Posterior cingulate gyrus (tissue), 11 donors: ENCODE measurements at places on chromosomes 12 and 14.

DNA sequence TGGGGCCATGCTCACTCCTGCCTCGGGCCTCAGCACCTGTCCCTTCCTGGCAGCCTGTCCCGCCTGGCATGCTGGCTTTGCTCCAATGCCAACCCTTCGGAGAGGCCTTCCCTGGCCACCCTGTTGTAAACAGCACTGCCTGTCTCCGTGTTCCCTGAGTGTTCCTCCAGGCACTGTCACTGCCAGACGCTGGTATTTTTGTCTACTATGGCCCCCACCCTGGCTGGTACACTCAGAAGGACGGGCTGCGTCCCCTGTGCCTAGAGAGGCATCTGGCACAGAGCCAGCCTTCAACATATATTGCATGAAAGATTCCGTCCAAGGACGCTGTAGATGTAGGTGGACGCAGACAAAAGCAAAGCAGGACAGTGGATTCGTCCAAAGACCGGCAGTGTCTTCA lies 2.7 kb upstream of the ASPG start:
- DNase-seq = peak; percentile 7

GRCh38 chr14:102338724-102339123 lies 19.2 kb downstream of the ZNF839 start:
- DNase-seq = no peak

DNA sequence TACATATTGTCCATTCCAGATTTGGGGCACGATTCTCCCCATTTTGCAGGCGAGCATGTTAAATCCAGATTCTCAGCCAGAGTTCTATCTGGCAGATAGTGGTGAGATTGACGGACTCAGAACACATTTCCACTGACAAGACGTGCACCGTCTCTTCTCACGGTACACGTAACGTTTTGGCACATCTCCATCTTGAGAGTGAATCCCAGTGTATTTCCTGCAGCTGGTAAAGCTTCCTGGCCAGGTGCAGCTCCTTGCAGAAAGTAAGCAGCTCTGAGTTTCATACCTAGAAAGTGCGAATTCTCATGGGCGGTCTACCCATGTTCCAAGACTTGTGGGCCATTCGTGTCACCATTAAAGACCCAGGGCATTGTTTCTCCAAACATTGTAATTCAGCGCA lies 102.6 kb downstream of the TSPAN9 start:
- no peak for DNase-seq

GRCh38 chr14:36279306-36280190 lies 40.9 kb downstream of the MBIP start:
- DNase-seq = no peak

- DNase-seq = no peak
Observed at GRCh38 chr12:82019533-82019932, 260.4 kb upstream of the PPFIA2 start.

- DNase-seq = peak; percentile 11
Observed at GRCh38 chr12:95789126-95790032, 1.2 kb downstream of the NTN4 start.

GRCh38 chr14:99333841-99334635 lies 62.0 kb upstream of the BCL11B start:
- DNase-seq = no peak

DNA sequence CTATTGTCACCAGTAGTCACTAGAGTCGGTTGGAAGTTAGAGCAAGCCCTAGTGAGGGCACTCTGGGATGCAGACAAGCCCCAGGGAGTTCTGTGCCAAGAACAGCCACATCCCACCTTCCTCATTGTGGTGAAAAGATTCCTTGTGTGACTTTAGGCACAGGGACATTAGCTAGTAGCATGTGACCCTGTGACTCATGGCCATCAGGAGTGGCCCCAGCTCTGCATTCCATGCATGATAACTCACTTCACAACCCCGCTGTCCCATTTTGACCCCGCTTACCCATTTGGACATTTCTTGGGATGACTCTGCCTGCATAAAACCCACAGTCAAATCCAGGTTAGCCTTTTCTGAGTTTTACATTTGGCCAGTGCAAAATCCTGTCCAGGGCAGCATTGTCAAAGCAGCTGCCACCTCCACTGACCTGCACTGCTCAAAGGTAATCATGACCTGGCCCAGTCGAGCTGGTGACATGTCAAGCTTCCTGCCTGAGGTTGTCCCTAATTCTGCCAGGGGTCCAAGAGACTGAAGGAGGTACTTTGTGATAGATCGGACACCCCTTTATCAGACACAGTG lies 430.5 kb downstream of the DPF3 start:
- DNase-seq = peak; percentile 22

DNA sequence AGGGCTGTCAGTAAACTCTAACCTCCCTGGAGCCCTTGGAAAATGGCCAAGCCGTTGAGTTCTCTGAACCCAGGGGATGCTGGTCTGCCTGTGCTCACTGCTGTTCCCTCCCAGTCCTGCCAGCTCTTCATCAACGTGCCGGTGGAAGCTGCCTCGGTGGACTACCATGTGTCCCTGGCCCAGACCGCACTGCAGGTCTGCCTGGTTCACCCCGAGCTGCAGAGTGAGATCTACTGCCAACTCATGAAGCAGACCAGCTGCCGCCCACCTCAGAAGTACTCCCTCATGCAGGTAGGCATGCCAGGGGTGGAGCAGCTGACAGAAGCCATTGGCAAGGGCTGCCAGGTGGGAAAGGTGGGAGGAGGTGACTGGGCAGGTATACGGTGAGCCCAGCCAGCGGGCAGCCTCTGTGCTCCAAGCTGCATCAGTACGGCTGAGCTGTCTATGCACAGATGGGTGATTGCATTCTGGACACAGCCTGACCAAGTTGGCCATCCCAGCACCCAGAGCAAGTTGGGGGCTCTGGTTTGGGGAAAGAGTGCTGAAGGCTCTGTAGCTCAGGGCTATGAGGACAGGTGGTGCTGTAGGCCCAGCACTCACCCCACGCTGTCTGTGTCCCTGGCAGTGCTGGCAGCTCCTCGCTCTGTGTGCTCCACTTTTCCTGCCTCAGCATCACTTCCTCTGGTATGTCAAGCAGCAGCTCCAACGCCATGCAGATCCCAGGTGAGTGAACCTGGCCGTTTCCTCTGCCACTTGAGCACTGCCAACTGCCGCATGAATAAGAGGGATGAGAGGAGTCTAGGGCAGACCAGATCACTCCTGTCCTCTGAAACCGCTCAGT lies 21.9 kb downstream of the PIGH start:
- DNase-seq = peak; percentile 66

- no peak for DNase-seq
Observed at GRCh38 chr12:23049180-23049579, 424.2 kb downstream of the ETNK1 start.

DNA sequence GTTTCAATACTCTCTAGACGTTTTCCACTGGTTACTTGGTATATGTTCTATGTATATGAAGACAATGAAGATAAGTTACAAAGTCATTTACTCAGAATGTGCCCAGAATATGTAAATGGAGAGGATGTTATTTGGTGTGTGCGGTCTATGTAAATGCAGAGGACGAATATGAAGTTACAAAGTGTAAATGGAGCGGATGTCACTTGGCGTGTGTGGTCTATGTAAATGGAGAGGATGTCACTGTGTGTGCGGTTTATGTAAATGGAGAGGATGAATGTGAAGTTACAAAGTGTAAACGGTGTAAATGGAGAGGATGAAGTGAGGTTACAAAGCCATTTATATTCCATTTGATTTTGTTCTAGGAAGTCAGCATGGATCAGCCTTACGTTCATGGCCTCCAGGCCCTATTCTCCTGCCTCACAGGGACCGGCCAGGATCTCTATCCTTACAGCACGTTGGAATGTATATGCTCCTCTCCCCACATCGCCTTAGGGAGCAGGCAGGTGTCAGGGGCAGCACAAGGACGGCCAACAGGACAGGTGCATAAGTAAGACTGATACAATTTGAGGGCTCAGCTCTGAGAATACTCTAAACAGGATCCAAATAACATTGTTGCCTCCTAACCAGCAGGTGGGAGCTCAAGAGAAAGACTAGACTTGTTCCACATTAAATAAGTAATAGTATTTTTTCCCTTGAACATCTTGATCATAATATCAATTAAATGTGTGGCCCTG lies 42.4 kb downstream of the GLRX5 start:
- DNase-seq = no peak

- no peak for DNase-seq
Observed at GRCh38 chr12:45939759-45940158, 50.6 kb downstream of the SCAF11 start.

DNA sequence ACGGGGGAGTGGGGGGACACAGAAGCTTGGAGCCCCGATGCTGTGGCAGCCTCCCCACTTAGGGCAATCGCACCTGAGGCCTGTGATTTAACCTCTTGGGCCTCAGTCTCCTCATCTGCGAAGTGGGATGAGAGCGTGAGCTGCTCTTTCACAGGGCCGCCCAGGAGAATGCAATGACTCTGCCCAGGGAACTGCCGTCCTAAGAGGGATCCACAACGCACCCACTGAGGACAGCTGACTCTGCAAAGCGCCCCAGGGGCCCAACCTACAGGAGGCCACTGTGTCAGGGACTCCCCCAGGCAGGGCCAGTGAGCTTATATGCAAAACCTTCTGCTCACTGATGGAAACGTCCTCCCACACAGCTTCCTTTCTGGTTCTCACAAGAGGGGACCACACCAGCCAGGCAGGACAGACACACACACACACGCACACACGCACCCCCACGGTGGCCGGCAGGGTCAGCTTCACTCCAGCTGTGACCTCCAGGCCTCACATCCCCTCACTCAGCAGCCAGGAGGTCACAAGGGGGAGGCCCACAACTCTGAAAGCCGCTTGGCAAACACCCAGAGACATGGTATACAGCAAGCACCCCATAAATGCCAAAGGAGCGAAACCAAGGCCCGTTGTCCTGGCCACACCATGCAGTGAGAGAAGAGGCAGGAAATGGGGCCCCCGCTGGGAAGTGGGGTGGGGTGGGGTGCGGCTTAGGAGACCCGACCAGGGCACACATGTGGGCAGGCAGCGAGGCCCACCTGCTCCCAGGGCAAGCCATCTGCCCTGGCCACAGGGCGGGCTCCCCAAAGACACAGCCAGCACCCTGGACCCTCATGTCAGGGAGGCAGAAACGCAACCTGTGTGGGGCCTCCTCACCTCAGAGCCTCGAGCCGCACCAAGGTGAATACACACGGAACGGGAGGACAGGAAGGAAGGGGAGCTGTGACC lies 73.3 kb downstream of the NCOR2 start:
- DNase-seq = no peak

DNA sequence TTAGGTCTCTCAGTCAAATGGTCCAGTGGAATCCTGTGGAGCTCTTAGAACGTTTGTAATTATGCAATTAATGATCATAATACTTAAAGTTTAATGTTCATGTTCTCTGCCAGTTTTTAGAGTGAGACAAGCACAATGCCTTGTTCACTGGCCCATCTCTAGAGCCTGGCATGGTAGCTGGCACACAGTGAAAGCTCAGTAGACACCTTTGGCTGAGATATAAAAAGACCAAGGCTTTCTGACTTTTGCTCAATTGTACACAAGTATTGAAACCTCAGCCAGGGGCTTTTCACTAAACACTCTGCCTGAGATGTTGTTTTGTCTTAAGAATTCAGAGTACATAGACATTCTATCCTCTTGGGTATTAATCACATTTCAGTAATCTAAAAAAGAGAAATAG lies 241.8 kb upstream of the ATP2B1 start:
- DNase-seq = no peak

GRCh38 chr12:13187399-13187798 lies 9.1 kb upstream of the EMP1 start:
- DNase-seq = no peak

- no peak for DNase-seq
Observed at GRCh38 chr12:51773145-51773869, 75.2 kb downstream of the FIGNL2 start.

- no peak for DNase-seq
Observed at GRCh38 chr12:121641343-121641630, 15.0 kb downstream of the ORAI1 start.

GRCh38 chr12:86666316-86666715 lies 410.1 kb upstream of the MGAT4C start:
- no peak for DNase-seq

- no peak for DNase-seq
Observed at GRCh38 chr12:114841557-114842251, 157.7 kb upstream of the TBX3 start.

GRCh38 chr12:74337951-74338350 lies 199.7 kb upstream of the ATXN7L3B start:
- no peak for DNase-seq

DNA sequence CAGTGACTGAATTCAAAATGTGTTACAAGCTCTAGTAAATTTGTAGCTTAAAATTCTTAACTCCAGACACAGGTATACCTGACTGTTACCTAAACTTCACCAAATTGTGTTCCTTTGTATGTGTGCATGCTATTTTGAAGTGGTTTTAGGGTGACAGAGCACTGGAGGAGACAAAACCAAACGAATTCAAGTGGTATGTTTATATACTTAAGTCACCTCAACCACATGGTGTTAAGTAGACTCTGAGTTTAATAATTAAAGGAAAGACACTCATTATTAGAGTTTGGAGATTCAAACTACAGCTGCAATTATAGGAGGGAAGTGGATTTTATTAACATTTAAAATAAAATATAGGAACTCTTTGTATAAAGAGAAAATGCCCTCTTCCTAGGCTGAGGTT lies 84.3 kb downstream of the PLCZ1 start:
- DNase-seq = no peak
